ENCODE measurements at places on chromosomes 5 and 9.
A peak's percentile ranks its signal among the peaks of the same experiment; 100 is the strongest.

GRCh38 chr9:2082772-2083171, 67.6 kb downstream of the SMARCA2 start:
- no peak for DNase-seq

DNA sequence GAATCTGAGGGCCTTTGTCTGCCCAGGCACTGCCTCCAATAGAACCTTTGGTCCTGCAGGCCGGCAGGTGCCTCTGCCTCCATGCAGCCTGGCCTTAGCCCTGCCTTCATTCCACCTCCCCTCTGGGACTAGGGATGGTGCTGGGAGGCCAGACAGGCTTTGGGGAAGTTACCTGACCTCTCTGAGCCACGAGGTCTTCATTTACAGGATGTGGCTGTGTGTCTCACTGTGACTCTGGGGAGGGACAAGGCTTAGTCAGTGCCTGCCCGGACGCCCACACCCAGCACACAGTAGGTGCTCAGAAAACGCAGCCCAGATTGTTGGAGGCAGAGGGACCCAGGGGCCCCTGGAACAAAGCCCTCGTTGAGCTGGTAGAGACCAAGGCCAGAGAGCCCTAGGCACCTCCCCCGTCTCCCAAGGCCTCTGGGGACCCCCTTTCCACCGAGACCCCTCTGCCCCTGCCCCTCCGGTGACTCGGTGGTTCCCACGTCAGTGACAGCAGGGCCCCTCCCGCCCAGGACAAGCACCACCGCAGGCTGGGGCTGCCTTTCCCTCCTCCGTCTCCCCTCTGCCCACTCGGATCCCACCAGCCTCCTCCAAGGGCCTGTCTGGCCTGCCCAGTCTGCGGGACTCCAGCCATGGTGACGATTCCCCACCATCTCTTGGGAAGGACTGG, 46.9 kb upstream of the EGFL7 start:
- no peak for DNase-seq

DNA sequence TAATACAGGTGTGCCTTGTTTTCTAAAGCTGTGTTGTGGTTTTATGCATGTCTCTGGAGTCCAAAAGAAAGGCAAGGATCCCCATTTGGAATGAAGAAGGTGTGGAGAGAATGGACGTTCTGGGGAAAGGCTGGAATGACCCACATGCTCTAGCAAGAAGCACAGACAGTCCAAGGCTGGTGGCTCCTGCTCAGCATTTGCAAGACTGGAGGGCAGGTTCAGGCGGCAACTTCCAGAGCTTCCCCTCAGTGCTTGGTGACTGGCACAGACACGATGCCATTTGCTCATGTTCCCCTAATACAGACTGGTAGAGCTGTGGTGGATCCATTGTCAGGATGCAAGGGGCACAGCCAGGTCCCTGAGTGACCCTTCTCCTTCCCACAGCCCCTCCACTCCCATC, 8.2 kb downstream of the SLC22A4 start:
- DNase-seq: no peak

GRCh38 chr5:125526966-125527365, 780.5 kb upstream of the ZNF608 start:
- DNase-seq: peak; percentile 5

DNA sequence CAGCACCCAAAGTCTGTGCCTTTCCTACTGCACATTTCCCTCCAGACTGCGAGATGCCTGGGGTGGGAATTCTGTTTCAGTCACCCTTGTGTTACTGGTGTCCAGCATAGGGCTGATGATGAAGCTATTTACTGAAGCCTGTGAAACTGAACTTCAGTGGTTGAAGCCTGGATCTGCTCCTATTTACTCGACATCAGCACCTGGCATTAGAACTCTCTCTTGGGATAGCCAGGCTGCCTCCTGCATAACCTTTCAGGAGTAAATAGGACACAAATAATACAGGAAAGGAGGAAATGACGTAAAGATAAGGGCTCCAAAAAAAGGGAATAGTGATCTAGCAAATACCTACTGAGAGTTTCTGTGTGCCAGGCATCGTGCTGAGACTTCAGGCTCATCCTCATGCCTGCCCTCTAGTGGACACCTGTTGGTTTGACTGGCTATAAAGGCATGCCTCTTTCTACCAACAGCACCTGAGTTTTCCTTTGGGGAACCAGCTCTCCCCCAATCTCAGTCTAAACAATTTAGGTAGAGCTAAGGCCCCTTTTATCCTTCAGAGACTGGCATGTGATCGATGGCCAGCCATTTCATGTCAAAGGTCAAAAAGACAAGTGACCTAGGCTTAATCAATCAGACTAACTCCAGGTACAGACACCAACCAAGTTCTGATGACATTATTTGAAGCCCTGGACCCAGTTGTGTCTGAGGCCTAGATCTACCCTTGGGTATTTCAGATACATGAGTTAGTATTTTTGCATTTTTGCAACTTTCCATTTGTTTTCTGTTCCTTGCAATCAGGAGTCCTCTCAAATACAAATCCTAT, 192.1 kb upstream of the TRIM32 start:
- DNase-seq: no peak

DNA sequence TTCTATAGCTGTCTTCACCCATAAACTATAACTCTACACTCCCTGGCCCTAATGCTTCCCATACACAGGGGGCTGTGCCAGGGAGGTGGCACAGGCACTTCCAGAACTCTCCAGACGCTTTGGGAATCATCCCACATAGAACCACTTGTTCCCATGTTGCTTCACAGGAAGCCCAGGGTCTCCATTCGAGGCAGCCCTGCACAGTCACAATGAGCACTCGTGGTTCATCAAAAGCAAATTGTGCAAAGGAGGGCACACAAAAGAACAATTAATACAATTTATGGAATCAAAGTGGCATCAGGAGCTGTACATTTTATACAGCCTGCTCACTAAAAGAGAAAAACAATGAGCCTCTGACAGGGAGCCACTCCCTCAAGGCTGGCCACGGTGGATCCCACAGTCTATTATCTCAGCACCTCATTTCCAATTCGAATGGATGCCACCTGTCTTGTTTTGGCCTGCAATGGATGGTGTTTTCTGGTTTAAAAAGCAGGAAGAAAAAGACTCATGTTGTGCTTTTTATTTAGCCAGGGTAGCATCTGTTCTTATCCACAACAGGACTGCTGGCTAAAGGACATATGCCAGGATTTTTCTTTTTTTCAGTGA, 354.8 kb downstream of the ENC1 start:
- no peak for DNase-seq

DNA sequence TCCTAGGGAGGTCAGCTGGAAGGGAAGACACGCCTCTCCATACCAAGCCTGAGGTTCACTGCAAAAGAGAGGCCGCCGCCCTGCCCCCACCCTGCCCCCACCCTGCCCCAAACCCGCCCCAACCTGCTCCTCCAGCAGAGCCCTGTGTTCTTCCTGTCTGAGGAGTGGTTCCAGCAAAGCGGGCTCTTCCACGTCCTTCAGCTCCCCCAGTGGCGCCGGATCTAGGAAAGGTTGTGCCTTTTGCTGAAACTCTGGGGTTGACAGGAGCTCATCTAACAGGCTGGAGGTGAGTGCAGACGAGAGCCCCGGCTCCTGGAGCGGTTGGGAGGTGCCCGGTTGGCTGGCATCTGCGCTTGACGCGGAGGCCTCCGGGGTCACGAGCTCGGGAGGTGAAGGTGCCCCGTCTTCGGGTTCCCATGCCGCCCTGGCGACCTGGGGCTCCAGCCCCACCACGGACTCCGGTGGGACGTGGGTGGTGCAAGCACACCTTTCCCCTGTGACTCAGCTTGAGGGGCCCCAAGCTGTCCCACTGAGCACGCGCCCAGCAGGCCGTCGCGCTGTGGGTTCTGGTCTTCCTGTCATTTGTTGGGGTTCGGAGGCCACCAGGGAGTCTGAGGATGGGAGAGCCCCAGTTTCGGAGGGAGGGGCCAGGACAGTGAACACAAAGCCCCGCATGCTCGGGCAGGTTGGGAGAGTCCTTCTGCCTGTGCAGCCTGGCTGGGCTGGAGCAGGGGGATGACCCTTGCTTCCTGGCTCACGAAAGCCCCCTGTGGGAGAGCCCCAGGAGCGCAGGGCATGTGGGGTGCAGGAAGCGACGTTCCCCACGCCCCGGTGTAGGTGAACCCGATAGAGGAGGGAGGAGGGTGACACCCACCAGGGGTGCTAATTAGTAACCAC, 1467.1 kb downstream of the FOXD4L5 start:
- no peak for DNase-seq

DNA sequence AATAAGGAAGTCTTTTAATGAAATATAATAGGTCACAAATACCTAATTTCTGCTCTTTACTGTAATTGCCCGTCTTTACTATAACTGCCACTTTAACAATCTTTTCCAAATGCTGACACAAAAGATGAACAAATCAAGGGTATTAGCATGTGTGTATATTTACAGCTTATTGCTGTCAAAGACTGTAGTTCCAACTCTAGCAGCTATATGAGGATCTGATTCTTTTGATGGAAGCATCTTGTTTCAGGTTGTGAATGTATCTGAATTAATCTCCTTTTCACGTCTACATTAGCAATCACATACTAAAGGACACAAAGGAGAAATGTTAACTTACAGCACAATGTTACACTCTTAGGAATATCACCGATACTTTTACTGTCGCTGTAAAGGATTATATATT, 27.9 kb downstream of the RFX3 start:
- DNase-seq: no peak

DNA sequence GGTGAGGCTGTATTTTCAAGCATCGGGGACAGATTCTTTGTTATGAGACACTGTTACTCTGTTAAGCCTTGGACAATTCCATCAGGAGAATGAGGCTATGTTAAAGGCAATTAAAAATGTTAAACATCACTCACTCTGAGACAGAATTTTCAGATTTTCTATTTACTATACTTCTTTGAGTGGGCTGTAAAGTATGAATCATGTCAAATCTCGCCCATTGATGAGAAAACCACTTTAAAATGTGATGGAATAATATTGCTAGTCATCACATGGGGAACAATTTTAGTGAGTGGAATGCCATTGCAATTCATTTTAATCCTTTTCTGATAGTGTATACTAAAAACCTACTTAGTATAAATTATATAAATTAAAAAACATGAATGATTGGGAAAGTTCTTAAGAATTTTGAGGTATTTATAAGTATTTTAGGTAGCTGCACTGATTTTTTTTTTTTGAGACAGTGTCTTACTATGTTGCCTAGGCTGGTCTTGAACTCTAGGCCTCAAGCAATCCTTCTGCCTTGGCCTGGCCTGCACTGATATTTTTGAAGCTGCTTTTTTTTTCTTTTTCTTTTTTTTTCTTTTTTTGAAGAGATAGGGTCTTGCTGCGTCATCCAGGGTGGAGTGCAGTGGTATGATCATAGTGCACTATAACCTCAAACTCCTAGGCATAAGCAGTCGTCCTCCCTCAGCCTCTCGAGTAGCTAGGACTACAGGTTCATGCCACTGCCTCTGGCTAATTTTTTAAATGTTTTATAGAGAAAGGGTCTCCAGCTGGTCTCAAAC, 73.2 kb downstream of the KIAA1958 start:
- DNase-seq: no peak

- no peak for DNase-seq
Observed at GRCh38 chr9:129352146-129352865, 174.2 kb upstream of the IER5L start.

Measured in muscle of arm (tissue), 14 donors.